ENCODE measurements at places on chromosomes 3 and 15.

GRCh38 chr3:45095916-45096526, 50.2 kb downstream of the CDCP1 start:
- no peak for DNase-seq

DNA sequence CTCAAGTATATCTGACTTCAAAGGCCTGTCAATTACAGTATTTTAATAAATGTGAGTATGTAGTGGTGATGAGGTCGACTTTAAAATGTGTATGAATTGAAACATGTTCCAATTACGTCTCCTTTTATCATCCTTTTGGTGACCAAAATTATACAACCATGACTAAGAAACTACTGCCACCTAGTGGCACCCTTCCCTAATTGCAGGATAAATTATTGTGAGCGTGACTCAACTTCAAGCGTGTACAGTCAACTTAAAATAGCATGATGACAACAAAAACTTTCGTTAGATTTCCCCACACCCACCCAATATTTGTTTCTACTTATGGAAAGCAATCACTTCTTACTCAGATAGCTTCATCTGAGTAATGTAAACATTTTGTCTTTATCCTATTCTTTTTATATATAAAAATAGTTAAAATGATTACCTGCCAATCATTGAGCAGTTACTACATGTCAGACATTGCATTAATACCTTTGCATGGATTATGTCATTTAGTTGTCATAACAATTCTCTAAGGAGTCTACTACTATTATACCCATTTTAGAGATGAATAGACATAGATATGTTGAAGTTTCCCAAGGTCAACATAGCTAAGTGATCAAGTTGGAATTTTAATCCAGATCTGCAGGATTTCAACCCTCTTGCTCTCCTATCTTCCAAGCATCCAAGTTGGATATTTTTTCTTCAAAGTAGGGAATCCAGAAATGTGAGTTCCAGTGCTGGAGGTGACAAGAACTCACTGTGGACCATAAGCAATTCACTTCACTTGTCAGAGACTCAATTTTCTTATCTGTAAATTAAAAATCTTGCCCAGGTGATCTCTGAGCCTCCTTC, 106.0 kb downstream of the MEX3B start:
- peak; percentile 4 for DNase-seq

DNA sequence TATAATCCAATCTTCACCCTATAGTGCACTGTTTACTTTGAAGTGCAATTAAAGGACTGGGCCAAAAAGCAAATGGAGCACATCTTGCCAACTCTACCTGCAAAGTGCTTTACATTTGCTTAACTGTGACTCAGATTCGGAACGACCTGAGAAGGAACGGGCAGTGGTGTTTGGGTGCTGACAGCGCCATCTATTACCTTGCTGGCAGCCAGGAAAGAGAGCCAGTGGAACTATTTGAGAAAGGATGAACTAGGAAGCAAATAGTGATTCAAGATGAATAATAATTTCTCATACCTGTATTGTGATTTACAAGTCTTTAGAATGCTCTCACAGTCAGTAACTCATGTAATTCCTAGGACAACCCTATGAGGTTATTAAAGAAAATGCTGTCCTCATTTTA, 312.9 kb downstream of the PDCD6IP start:
- no peak for DNase-seq

- DNase-seq = no peak
Observed at GRCh38 chr3:58556761-58557221, 19.8 kb upstream of the ACOX2 start.

GRCh38 chr3:143895805-143896204, 47.5 kb upstream of the SLC9A9 start:
- no peak for DNase-seq

DNA sequence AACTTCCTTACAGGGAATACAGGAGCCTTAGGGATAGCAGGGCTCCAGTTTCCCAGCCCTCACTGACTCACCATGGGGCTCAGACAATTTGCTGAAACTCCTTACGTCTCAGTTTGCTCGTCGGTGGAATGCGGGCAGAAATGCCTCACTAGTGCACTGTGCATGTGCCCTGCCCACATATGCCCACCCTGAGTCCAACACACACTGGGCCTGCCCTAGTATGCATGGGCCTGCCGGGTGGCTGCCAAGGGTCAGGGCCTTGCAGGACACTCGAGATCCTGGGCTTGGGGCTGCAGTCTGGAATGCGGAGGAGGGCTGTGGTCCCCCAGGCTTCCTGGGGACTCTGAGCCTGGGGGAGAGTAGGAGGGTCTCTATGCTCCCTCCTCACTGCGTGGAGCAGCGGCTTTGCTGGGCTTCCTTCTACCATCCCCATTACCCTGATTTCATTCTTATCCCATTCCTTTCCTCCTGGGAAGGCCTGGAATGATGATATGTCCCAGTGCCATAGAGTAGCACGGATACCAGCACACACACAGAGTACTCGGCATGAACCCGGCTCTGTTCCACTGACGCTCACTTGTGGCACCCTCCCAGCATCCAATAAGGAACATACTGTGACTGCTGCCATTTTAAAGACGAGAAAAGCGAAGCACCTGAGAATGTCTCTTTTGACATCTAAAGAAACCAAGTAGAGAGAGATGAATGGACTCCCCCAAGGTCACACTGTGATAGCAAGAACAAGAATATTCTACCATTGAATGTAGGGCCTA, 124.2 kb downstream of the ASB7 start:
- no peak for DNase-seq

GRCh38 chr15:100778831-100779288, 100.8 kb upstream of the ALDH1A3 start:
- DNase-seq = no peak

DNA sequence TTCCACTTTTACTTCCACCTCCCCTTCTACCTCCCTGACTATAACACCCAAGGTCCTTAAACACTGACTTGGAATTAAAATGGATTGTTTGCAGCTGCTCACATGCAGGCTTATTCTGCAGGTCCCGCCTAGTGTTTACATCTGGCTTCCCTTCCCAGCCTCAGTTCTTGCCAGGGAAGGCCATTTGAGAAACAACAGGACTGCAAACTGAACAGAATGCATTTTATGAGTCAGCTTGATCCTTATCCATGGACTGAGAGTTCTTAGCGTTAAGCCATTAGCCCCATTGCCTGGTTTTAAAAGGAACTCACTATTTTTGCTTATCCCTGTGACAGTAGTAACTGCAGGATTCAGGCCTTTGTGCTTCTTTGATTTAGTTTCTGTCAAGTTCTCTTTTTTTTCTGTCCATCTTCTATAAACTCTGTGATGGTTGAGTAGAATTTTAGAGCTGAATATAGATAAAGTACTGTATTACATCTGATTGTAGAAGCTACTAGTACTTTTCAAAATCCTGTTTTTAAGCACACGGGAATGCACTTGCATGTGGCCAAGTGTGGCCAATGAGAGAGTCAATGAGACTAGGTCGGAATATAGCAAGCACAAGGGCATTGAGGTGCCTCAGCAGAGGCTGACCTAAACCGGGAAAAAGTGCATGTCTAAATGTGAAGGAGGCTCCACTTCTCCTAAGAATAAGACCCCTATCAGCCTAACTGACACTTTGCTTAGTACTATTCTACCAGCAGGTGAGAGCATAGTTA, 106.4 kb downstream of the TUSC7 start:
- DNase-seq = no peak

DNA sequence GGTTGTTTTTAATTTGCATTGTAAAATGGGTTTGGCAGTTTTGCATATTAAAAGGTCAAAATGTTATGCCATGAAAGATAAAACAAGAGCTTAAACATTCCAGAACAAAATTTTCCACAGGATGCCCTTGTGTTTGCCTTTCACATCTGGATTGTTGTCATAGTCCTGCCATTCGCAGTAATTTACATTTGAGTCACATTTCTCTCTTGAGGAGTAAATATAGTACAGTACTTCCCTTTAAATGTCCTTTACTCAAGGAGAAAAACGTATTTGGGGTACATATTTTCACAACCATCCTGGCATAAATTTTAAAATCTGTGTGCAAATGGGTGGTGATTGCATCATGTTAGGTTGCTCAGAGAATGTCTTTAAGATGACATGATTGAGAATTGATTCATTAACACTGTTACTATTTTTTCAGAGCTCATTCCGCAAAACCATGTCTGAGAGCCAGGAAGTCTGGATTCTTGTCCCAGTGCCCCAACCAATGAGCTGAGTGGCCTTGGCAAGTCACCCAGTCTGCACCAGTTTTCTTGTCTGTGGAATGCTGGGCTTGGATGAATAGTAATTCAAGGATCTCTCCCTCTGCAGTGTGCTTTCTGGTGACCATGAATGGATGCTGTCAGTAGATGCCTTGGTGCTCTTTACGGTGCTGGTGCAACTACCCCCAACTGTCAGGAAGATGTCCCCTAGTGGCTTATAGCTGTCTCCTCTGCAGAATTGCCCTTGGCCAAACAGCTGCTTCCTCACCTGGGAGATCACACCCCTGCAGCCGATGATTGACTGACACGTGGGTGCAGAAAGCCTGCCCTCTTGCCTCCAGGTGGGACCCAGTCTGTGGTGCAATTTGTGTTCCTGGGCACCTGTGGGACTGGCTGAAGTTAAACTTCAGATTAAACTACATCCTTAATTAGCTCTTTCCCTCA, 43.0 kb downstream of the ABHD5 start:
- DNase-seq = no peak

- DNase-seq = no peak
Observed at GRCh38 chr3:152910211-152910610, 75.3 kb downstream of the P2RY1 start.

DNA sequence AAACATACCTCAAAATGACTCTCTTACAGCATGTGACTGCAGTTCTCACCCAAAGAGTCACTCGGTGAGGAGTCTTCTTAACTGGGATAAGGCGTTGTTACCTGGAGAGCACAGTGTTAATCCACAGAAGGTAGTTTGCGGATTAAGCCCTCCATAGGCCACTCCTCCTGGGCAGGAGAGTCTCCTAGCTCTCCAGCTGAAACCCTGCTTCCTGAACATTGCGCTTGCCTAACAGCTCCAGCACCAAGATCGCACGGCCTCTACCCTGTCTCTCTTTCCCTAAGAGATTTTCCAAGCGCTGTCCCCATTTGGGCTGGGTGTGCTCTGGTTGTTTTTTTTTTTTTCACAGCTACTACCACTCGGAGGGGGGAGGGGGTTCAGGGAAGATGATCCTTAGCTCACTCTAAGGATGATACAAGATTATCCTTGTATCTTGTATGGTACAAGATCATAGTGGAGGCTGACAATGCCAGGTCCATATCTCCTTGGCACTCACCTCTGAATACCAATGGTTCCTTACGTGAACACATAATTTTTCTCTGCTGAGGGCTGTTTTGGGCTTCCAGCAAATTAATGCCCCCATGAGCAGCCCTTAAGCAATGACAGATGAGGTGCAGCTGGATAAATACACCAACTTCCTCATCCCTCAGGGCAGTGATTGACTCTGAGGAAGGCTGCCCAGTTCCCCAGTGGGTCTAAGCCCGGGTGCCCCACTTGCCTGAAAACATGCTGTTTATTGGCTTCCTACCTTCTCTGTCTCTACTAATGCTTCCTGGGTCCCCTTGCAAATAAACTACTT, 185.2 kb upstream of the TSC22D2 start:
- no peak for DNase-seq

DNA sequence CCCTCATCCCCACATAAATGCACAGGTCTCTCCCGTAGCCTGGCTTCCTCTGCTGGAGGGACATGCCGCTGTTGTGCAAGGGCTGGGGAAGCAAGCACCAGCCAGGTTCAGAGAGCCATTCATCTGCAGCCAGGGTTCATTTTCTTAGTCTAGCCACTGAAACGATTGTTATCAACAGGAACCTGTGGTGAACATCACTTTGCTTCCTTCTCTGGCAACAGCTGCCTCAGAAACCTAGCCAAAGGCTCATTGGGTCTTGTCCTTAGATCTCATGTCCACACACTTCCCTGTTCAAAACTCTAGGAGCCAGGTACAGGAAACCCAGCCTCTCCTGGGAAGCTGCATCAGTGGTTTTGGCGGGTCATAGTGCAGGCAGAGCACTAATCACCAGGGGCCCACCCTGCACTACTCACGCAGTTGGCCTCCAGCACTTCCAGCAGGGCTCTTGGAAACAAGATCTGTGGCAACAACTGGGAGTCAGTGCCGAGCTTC, 47.0 kb downstream of the OXNAD1 start:
- DNase-seq = no peak
